Stimulated activated CD8-positive, alpha-beta memory T cell treated with anti-CD3 and anti-CD28 coated beads, Interleukin-15, amount 100 ng/mL, for 1 hour (primary cell): ENCODE measurements at places on chromosomes 12 and 14.

- DNase-seq = no peak
Observed at GRCh38 chr14:71244341-71244740, 337.1 kb downstream of the PCNX1 start.

DNA sequence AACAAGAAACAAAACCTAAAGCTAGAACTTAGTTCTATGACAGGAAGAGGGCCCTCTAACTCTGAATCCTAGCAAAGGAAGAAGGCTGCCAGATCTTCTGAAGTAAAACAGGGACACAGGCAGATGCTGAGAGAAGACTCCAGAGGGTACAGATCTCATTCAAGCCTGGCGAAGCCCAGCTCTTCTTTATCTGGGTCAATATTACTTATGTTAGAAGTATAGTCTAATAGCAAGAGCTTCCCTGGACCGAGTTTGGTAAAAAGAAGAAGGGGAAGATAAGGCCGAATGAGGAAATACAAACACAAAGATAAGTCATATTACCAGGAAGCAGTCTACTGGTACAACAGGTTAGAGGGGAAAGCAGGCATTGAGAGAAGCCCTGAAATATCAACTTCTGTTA lies 79.9 kb upstream of the CCDC91 start:
- DNase-seq = no peak

- DNase-seq = no peak
Observed at GRCh38 chr14:49408187-49408933, 177.8 kb downstream of the RPS29 start.

DNA sequence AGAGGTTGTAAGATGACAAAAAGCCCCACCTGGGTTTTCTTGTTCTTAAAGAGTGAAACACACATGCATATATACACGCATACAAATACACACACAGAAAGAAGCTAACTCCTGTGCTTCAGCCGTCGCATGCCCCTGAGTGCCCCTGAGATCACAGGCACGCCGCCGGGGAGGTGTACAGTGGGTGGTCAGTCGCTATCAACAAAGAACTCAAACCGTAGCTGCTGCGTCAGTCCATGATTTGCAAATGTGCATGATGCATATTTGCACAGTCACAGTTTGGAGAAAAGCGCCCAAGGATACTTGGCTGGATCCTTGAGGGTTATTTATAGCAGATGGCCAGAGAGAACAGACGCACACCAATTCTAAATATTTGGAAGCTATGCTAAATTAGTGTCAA lies 206.9 kb downstream of the TMEM132D start:
- DNase-seq = no peak

DNA sequence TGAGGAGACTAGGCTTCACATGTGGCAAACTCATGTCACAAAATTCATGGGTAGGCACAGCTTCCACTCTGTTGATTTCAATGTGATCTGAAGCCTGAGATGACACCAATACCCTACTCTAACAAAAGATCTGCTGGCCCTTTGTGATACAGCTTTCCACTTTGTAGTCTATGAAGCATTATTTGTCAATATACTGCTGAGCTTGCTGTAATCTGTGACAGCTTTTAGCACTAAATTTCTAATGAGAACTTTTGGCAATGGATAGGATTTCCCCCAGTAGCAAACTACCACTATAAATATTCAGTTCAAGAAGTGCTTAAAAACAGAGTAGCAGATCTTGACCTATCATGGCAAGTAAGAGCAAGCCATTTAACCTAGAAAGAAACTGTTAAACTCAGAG lies 5.6 kb upstream of the HEATR5A start:
- DNase-seq = no peak
